WTC11 (cell line): ENCODE measurements at places on chromosomes 4 and X. TPM values are rescaled to one million over a fixed set of nuclear protein-coding genes. Genes with fewer than 3 reads are reported as not detected.

Gene LRAT
- 33.0 to 37.7 TPM (median 34.5 TPM) in 3 replicates for total RNA-seq

DNA sequence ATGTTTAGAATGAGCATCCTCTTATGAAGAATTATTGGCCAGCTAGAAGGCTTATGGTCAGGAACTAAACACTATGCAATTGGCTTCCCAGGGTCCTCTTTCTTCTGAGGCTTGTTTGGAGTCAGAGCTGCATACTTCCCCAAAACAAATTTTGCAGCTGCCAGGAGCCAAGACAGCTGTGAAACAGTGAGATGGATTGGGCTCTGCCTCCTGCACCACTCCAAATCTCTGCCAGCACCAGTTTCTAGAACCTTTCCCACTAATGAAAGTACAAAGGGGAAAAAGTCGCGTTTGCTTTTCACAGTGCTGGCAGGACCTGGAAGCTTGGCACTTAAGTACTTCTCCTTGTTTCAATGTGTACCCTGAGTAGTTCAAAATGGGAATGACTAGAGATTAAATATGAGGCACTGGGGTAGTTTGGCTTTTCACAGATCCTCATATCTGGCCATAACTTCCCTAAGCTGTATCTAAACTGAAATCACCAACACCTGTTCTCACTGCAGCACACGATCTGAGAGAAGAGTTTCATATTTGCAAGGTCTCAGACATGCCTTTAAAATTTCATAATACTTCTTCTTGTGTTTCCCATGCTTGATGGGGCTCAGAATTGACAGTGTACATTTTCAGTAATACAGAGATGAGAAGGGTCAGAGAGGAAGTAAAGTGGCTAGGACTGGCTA lies 20.7 kb upstream of the AR start:
- DNase-seq, result no peak

Gene FRAS1
- total RNA-seq, result 77.8 to 82.0 TPM (median 78.1 TPM) in 3 replicates

DNA sequence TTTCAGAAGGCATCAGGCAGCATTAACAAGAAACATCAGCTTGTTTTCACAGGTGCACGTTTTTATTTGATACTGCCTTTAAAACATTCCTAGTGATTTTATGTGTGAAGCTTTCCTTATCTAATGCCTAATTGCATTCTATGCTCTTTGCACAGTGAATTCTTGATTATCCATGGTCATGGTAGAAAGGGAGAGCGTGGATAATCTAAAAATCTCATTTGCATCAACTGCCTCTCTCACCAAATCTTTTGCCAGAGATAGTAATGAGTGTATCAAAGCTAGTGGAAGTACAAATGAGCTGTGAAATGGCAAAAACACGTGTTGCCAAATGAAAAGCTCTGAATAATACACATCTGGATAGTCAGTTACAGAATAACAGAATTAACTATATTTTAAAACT lies 170.5 kb downstream of the NAA11 start:
- no peak for DNase-seq

- DNase-seq, result no peak
Observed at GRCh38 chr4:71473541-71474240, 134.9 kb downstream of the SLC4A4 start.

DNA sequence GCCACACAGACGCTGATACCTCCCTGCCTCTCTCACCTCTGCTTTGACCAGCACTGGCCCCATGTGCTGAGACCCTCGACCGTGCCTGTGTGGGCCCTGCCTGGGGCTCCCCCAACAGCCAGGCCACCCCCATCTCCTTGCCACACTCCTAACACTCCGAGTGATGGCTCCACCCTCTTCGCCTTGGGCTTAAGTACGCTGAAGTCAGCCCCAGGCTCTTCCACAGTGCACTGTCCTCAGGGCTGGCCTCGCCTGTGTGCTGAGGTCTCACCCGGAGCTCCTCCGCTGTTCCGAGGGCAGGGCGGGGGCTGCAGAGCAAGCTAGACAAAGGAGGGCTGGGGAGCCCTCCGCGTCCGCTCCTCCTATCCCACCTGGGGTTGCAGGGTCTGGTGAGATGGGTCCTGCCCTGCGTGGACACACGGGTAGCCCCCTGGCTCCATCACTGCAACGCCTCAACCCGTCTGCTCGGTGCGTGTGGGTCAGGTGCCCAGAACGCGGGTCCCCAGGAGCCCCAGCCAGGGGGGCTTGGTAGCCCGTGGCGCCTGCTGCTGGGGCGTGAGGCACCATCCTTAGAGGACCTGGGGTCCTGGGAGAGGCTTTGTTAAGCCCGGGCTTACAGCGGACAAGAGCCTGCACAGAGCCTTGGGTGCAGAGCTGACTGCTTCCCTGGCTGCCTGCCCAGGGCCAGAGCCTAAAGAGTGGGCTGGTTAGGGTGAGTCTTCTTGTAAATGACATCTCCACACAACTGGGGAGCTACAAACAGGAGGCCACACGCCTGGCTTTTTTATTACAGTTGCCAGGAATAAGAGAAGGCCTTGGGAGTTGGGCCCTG lies 42.6 kb upstream of the NKX1-1 start:
- no peak for DNase-seq

DNA sequence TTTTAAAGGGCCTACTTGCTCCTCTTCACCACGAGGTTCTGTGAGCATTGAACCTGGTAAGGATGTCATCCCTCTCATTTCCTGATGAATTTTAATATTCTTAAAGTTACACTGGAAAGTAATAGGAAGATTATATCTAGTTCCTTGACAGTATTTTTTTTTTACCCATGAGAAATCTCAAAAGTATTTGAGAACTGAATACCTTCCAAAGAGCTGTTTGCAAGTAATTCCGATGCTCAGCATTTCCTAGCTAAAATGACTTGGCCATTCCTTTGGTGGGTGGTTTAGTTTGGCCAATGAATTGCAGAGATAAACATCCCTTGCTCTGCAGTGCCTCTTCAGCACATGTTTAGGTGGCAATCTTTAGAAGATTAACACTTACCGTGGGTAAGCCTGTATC lies 110.2 kb upstream of the WDR1 start:
- DNase-seq, result no peak

Gene HOPX
- 0.26 to 0.87 TPM (median 0.27 TPM) in 3 replicates for total RNA-seq

DNA sequence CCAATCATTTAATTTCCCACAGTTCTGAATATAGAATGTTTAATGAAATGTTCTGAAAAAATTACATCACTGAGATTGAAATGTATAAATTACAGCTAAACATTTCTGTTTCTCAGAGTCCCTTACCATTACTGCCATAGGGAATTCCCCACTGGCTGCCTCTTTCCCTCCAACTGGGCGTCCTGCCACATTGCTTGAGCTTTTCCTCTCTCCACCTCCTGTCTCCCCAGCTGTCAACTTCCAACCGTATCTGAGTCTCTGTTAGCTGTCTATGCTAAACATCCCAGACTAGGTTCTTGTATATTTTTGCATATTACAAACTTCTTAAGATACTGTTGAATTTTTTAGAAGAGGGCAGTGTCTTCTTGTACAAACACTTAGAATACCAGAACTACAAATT lies 407.3 kb upstream of the SLIT2 start:
- no peak for DNase-seq

Gene PASD1
- 0.07 TPM in 1 of 3 replicates, not detected in the others for total RNA-seq

- no peak for DNase-seq
Observed at GRCh38 chr4:159476886-159477285, 374.0 kb downstream of the RAPGEF2 start.

Gene NRK
- total RNA-seq, result 3.1 to 5.7 TPM (median 4.9 TPM) in 3 replicates

GRCh38 chrX:43998374-43998773 lies 25.2 kb upstream of the NDP start:
- DNase-seq, result no peak

DNA sequence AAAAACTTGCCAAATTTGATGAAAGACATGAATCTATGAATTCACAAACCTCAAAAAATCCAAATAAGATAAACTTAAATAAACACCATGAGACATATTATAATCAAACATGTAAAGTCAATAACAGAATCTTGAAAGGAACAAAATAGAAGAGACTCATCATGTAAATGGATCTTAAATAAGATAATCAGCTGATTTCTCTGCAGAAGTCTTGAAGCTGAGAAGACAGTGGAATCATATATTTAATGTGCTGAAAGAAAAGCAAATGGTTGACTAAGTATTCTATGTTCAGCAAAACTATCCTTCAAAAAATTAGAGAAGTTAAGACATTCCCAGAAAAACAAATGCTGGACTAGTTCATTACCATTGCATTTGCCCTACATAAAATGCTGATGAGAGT lies 215.7 kb upstream of the SPIN4 start:
- DNase-seq, result no peak

DNA sequence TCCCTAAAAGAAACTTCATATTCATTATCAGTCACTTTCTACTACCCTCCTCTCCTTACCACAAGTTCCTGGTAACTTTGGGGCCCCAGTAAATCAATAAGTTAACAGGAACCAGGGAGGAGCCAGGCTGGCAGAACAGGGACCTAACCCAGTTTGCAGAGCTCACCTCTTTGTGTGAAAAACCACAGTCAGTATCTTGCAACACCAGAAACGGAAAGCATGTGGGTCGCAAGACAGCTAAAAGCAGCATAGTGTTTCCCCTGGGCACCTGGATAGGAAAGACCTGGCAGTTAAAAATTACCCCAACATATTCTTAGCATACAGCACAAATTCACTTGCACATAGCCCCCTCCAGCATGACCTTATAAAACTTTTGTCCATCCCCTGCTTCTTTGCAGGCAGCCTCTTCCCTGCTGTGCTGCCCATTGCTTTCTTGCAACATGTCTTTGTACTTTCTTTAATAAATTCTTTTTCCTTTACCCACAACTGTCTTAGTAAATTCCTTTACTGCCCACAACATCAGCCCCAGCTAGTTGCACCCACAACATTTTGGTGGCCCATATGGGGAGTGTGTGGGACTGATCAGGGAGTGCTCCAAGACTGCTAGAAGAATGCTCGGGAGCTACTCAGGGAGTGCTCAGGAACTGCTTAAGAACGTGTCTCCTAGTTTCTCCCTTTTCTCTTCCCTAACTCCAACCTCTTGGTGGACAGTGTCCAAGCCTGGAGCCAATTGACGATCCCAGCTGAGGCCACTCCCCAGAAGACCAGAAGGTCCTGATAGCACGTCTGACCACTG lies 83.4 kb downstream of the MSN start:
- DNase-seq, result no peak

DNA sequence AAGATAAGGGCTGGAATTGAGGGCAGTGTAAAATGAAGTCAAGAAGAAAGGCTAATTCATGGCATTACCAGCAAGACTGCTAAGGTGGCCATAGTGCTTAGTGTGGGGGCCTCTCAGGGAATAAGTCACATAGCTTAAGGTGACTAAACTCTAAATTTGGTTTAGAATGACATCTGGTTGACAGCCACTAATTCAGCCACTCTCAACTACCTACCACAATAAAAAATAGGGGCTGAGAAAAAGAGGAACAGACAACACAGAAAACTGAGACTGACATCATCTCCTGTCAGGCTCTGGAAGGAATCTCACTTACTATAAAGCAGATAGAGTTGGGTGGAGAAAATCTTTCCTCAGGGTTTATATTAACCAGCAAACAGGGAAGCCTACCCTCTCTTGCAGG lies 96.9 kb downstream of the CHRDL1 start:
- no peak for DNase-seq

DNA sequence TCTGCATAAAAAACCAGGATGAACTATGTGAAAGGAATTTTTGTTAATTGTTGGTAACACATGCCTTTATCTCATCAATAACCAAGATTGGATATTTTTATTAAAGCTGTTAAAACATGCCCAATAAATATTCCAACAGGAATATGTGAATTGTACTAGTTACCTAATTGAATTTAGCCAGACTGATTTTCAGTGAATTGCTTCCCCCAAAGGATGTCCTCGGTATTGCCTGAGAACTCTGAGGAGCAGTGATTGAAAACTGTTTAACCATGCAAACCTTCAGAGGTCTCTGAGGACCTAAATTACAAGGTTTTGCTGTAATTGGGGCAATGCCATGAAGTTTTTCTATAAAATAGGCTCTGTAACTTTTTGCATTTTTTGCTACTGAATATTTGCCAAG lies 66.6 kb downstream of the BLTP1 start:
- no peak for DNase-seq

GRCh38 chr4:179843370-179843769 lies 2399.8 kb upstream of the TENM3 start:
- no peak for DNase-seq

DNA sequence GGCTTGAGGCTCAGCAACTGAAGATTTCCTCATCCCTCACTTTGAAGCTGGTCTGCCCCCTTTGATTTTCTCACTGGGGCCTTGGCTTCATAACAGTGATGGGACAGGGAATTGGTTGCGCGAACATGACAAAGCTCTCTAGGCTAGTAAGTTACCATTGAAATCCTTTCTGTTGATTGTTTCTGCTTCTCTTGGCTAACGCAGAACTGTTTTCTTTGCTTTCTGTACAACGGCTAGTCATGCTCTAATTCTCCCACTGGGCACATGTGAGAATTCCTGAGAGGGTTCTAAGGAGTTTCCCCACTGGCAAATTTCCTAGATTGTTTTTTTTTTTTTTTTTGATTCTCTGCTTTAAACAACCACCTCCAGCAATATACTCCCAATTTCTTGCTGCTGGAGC lies 738.6 kb downstream of the PCDH7 start:
- no peak for DNase-seq

DNA sequence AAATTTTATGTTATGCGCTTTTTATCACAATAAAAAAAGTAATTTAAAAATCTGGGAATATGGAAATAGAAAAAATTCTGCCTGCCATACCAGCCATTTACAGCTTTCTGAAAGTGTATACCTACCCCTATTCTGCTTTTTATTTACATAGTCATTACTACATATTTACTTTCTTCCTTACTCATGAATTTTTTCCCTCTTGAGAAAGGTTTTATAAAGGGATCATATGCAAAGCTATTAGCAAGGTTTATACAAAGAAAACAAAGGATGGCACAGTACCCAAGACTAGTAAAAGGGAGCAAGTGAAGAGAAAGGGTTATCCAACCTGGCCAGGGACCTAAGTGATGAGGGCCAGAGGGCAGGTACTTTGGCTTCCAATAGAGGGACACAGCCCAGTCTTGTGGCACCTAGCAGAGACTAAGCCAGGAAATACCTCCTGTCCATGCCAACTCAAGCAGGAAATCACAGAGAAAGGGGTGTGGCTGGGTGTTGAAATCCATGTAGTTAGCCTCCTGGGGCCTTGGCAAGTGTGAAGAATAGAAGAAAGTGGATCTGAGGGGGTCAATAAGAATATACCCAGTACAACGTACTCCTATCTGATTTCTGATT lies 207.3 kb upstream of the VEGFC start:
- DNase-seq, result no peak

- DNase-seq, result peak; percentile 64
Observed at GRCh38 chrX:35919536-35920309, at the start of gene CFAP47. TSS of gene CFAP47 (plus strand) at chrX:35919734. CDS start at chrX:35919800, 66 bp downstream.

GRCh38 chrX:46710927-46711623 lies 47.8 kb downstream of the SLC9A7 start:
- DNase-seq, result peak; percentile 11

DNA sequence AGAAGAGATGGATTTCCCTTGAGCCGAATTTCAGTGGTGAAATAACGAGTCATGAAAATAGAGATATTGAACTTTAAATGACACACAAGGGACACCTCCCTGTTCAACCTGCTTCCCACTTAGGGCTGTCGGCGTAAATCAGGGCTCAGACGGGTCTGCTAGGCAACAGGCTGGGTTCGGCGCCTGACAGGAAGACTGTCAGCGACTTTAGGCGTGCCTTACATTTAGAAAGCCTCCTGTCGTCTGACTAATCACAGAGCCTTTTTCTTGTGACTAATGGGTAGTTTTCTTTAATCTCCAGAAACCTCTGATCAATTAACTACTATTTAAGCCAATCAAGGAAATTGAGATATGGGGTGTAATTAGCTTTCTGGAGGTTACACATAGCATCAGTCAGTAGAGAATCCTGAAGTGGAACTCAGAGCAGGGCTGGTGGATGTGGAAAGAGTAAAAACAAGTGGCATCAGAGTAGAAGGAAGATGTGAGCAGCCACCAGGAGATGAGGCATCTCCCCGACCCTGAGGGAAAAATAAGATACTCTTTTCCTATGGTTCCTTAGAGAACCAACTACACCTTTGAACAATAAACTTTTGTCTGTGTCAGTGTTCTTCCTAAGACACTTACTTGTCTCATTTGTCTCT lies 86.2 kb upstream of the HS3ST1 start:
- no peak for DNase-seq

Gene C1QTNF7
- total RNA-seq, result 0.04 TPM in 1 of 3 replicates, not detected in the others
